CD8-positive, alpha-beta T cell (primary cell): ENCODE measurements at places on chromosomes 11 and 22.

- no peak for DNase-seq
These were observed 17.9 kb downstream of the USH1C start for GRCh38 chr11:17526326-17526725.

DNA sequence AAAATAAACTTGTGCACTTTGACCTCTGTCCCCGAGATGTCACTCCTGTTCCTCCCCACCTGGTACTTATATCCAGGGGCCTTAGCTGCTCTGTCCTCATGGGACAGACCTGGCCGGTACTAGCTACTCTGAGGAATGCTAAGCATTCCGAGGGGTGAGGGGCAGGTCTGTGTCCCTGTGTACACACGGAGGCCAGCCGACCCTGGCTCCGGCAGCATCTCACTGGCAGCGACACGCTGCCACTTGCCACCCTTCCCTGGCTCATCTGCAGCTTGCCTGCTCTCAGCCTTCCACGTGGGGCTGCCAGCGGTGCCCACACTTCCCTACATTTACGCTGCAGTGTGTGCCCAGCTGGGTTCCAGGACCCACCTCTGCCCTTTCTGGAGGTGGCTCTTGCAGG lies 21.6 kb upstream of the TEF start:
- DNase-seq: no peak

DNA sequence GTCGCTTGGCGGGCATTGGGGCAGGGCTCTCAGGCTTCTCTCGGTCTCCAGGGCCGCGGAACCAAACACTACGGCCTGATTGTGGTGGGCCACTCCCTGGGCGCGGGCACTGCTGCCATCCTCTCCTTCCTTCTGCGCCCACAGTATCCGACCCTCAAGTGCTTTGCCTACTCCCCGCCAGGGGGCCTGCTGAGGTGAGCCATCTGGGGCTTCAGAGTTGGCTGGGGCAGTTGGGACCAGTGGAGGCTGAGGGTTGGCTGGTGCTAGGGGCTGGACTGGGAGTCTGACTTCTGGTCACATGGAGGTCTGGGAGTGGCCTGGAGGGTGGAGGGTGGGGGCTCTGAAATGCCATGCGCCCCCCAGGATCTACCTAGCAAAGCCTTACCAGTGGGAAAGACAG lies 15.3 kb upstream of the MYRF start:
- no peak for DNase-seq

- DNase-seq: peak; percentile 19
These were observed 1.3 kb upstream of the KDM2A start for GRCh38 chr11:67117672-67118180.

DNA sequence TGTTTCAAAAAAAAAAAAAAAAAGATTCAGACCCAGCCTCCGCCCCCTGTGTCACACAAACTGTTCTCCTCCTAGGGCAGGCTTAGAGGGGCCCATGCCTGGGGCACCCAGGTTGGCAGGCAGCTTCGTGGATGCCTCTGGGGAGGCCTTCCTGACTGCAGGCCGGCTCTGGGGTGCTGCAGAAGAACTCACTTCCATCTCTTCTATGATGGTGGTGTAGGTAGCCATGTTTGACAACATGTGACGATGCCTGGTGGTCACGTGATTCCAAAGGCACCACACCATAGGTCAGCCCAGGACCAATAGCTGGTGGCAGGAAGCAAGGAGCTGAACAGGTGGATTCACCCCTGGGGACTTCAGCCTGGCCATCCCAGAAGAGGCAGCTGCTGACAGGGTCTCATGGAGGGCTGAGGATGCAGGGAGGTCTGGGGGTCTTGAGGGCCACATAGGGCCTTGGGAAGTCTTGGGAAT lies 24.1 kb upstream of the CELSR1 start:
- no peak for DNase-seq

GRCh38 chr11:20048246-20048645 lies 112.0 kb downstream of the DBX1 start:
- no peak for DNase-seq

GRCh38 chr11:9112075-9112474 lies 20.7 kb upstream of the SCUBE2 start:
- DNase-seq: no peak

GRCh38 chr11:34292546-34292945 lies 65.3 kb downstream of the ABTB2 start:
- no peak for DNase-seq

DNA sequence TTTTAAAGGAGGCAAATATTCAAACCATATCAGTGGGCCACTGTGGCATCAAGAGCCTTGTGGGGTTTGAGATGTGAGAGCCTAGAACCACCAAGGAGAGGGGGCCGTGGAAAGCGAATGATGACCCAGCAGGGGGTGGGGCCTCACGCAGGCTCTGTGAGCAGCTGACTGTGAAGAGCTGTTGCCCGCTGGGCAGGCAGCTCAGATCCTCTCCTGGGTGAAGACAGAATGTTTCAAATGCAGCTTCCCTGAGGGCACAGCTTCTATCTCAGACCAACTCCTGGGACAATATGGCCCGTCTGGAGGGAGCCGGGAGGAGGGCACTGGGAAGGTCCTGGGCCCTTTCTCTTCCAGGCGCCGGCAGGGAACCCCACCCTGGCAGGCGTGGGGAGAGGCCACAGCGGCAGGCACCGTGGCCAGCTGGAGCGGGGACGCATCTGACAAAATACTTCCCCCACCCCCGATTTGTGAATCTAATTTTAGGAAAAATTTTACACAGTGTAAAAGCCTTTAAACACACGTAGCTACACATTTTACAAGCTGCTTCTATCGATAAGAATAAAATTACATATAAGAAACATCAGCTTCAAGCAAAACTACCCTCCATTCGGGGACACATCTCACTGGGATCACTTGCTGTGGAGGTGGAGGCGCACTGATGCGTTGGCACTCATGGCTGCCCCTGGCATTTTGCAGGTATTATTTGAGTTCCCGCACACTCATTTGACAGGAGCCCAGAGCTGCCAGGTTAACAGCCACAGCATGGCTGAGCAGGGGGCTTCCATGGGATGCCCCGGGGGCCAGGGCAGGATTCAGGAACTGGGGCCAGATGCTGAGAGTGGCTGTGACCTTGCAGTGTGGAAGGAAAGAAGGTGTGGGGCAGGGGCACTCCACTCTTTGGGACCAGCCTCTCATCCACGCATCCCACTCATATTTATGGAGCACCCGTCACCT lies 40.3 kb downstream of the PARVG start:
- DNase-seq: no peak

- DNase-seq: no peak
These were observed 10.0 kb downstream of the OR5B21 start for GRCh38 chr11:58497951-58498350.

DNA sequence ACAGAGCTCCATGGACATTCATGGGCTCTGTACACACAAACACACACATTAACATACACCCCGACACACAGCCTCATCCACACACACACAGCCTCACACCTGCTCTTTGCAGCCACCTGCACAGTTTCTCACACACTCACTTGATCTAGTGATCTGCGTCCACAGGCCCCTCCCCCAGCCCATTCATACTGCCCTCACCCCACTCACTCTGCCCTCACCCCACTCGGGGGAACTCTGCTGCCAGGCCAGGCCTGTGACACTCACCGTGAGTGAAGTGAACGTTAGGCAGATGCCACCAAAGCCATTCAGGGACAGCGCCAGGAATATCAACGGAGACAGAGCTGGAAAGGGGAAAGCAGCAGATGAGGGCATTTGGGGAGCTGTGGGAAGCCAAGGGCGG lies 15.0 kb downstream of the SLC43A1 start:
- DNase-seq: no peak
